ENCODE measurements at places on chromosomes 4 and X. TPM values are rescaled to one million over a fixed set of nuclear protein-coding genes. Genes with fewer than 3 reads are reported as not detected.

The KLB gene
- 0.64 TPM for total RNA-seq

The ETDB gene
- total RNA-seq = not detected

The FRMD7 gene
- total RNA-seq = not detected

DNA sequence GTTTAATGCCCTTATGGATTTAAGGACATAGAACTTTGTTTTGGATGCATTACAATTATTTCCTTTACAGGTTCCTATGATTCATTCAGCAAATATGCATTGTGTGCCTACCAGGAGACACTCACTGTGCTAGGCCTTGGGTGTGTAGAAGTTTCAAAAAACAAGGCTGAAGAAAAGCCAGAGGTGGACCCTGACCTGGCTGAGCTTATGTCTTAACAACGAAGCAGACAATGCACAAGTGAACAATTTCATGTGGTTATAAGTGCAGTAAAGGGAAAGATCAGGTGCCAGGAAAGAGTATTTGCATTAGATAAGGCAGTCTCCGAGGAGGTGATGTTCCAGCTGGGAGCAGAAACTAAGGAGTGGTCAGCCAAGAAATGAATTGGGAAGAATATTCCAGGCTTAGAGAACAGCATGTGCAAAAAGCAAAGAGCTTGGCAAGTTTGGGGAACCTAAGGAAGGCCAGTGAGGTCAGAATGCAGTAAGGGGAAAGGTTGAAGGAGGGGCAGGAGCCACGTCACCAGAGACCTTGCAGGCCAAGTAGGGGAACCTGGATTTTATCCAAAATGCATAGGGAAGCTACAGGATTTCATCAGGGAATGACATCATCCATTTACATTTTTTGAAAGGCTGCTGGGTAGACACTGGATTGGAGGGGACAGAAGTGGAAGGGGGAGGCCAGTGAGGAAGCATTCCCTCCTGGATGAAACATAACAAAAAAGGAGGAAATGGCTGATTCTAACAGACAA is 193.6 kb downstream of the SOWAHB start:
- no peak for DNase-seq
- no peak overlapping the region for H3K4me3 ChIP-seq
- H3K27me3 ChIP-seq = no peaks in the 10 kb centered on the region

GRCh38 chr4:11847167-11847566 is 418.5 kb upstream of the HS3ST1 start:
- H3K4me1 ChIP-seq = no peaks in the 10 kb centered on the region
- H3K36me3 ChIP-seq = no peaks in the 10 kb centered on the region
- no peak overlapping the region for H3K27ac ChIP-seq
- no peak overlapping the region for H3K4me3 ChIP-seq
- DNase-seq = no peak

GRCh38 chrX:106702636-106703035 is 23.9 kb upstream of the RNF128 start:
- DNase-seq = no peak
- H3K4me1 ChIP-seq = no peaks in the 10 kb centered on the region

DNA sequence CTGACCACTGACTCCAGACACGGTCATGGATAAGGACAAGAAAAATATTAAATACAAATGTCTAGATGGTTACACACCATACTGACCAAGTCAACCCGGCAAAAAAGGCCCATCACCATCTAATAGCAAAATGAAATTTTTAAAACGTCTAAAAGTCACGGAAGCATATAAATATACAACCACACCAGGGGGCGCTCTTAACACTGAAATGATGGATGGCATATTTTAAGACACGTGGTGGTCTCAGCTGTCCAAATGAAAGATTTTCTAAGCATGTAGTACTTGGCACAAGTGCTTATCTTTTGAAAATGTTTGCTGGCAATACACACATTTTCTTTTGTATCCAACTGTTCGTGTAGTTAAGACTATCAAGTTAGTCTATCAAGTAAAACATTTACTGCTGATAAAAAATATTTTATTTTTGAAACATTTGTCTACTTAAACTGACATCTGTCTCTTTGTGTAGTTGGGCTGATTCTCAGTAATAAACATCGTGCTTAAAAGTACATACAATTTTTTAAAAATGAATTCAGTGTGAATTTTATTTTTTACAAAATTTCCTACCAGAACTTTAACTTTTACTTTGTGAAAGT is 64.6 kb downstream of the COX7B2 start:
- H3K4me3 ChIP-seq = no peak overlapping the region
- no peaks in the 10 kb centered on the region for H3K27me3 ChIP-seq
- no peaks in the 10 kb centered on the region for H3K4me1 ChIP-seq
- no peaks in the 10 kb centered on the region for H3K36me3 ChIP-seq
- no peak overlapping the region for H3K27ac ChIP-seq

DNA sequence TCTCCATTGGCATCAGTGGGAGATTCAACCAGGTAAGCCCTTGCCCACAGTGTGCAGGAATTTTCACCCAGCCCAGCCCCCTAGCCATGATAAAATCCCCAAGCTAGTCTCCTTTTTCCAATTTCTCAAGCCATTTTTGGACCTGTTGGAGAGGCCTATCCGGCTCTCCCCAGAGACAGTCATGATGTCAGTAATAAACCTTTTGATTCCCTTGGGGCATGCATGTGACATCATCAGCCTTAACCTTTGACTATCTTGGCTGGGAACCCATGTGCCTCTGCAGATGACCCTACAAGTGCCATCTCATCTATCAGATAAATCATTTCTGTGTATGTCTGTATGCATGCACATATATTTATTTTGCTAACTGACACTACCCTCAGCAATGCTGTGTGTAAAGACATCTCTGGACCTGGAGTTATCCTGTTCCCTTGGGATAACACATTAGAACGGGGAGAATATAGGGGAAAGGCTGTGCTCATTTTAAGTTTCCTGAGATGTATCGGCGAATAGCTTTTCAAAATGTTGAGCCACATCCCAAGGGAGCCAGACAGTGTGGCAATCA is 51.0 kb downstream of the CYTL1 start:
- H3K27me3 ChIP-seq = no peaks in the 10 kb centered on the region
- peaks cover 3% of the 10 kb centered on the region for H3K4me1 ChIP-seq
- DNase-seq = no peak
- no peak overlapping the region for H3K27ac ChIP-seq
- H3K4me3 ChIP-seq = no peak overlapping the region

DNA sequence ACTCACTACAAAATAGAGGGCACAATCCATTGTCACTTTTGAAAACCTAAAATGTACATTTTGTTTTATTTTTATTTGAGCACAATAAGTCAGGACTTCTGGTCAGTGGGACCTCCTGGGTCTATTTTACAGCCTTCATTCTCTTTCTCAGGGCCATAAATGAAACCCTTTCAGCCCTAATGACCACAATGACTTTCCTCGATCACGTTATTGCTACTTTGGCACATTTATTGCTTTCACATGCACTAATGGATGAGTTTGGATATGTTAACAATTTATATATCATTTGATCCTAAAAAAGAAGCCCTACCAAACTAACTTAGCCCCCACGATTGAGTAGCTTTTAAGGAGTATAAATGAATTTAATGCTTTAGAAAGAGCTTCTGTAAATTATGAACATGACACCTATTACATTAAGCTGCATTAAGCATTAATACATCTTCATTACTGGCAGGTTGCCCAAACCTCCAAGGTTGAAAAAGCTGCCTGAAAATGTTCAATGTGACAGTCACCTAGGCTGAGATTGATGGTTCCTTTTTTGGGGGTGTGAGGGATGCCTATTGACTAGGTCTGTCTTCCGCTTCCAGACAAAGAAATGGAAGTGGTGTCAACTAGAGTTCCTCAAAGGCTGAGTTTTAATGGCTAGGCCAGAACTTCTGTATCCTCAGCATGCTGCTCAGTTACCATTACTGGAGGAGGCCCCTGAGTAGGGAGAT is 296.4 kb downstream of the GPAT3 start:
- no peaks in the 10 kb centered on the region for H3K36me3 ChIP-seq
- H3K4me3 ChIP-seq = no peak overlapping the region
- H3K4me1 ChIP-seq = no peaks in the 10 kb centered on the region
- DNase-seq = no peak

DNA sequence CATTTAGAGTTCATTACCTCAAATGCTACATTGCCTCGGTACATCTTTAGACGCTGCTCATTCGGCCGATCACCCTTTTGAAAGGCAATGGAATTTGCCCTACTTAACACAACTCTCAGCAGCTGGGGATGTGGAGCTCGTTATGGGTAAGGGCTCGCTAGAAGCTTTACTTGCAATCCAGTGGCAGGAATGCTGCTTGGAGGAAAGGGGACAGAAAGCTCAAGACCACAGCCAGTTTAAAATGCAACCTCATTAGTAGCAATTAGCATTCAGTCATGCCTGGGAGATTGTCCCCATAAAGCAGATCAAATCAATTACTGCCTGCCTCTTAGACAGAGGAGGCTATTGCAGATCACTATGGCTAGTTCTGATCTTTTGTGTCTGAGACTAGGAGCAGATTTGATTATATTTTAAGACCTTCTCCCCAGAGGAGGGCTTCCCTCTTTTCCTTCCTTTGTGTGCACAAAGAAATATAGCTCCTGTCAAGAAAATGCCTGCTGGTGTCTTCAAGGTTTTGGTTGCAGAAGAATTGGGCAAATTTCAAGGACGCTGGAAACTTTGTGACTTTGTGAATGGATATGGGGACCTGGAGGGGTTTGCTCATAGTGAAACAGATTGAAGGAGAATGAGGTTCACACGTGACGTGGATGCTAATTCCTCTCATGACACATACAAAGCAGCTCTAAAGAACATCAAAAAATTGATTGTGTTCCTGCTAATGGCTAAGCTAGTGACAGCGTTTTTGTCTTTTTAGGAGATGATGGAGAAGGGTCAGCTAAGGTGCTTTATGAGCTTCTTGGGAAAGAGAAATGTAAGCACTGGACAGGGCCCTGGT is 237.5 kb upstream of the GLRA2 start:
- no peaks in the 10 kb centered on the region for H3K4me1 ChIP-seq
- H3K4me3 ChIP-seq = no peak overlapping the region
- no peaks in the 10 kb centered on the region for H3K36me3 ChIP-seq
- no peak overlapping the region for H3K27ac ChIP-seq
- no peaks in the 10 kb centered on the region for H3K27me3 ChIP-seq
- DNase-seq = no peak

DNA sequence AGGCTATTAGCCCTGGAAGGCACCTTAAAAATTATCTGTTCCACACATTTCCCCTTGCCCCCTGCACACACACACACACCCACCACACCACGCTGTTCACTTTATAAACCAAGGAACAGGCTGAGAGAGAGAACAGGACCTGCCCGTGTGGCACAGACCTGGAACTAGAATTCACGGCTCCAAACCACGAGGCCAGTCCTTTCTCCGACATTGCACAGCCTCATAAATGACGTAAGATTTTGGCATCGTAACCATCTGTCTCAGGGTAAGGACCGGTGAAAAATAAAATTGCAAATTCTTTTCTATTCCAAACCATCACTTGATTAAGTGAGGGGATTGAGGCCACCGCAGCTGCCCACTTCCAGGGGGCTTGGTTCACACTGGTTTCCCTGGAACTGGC is 330.3 kb downstream of the BCOR start:
- H3K4me3 ChIP-seq = no peak overlapping the region
- no peaks in the 10 kb centered on the region for H3K27me3 ChIP-seq
- DNase-seq = no peak
- H3K4me1 ChIP-seq = no peaks in the 10 kb centered on the region
- no peaks in the 10 kb centered on the region for H3K36me3 ChIP-seq

DNA sequence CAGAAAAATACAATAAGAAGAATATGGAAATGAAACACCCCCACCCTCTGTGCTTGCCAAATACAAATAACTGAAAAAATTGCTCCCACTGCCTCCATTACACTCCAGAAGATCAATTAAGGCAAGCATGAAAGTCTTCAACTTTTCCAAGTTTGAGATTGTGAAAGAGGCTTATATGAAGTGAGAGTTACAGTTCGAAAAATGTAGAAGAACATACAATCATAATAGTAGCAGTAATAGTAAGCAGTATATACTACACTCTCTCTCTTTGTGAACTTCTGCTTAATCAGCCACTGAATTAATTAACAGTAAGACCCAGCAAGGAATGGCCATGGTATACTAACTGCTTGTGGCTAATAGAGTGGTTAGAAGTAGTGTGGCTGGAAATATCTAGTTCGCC is 923.2 kb downstream of the RPA4 start:
- no peak overlapping the region for H3K4me3 ChIP-seq
- H3K27me3 ChIP-seq = no peaks in the 10 kb centered on the region
- H3K36me3 ChIP-seq = no peaks in the 10 kb centered on the region
- no peak overlapping the region for H3K27ac ChIP-seq
- DNase-seq = no peak
- H3K4me1 ChIP-seq = no peaks in the 10 kb centered on the region

GRCh38 chr4:25128671-25129070 is 31.6 kb downstream of the SEPSECS start:
- peaks cover 16% of the 10 kb centered on the region for H3K36me3 ChIP-seq
- no peak for DNase-seq
- H3K27ac ChIP-seq = no peak overlapping the region
- H3K4me3 ChIP-seq = no peak overlapping the region
- no peaks in the 10 kb centered on the region for H3K4me1 ChIP-seq
- no peaks in the 10 kb centered on the region for H3K27me3 ChIP-seq

DNA sequence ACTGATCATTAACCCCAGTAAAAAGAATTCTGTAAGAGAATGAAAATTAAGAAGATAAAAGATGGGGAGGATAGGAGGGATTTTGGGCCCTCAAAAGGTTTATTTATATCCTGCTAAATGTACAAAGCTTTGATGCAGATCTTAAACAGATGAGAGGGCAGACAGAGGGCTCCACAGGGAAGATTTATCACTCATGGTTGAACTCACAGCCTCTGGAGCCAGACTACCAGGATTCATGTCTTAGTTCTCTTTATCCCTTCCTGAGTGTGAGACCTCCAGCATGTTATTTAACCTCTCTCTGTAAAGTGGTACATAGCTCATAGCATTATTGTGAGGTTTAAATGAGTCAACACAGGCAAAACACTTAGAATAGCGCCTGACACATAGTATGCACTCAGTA is 74.4 kb downstream of the SOWAHB start:
- no peak overlapping the region for H3K4me3 ChIP-seq
- DNase-seq = no peak
- no peak overlapping the region for H3K27ac ChIP-seq
- H3K27me3 ChIP-seq = no peaks in the 10 kb centered on the region
- no peaks in the 10 kb centered on the region for H3K4me1 ChIP-seq

DNA sequence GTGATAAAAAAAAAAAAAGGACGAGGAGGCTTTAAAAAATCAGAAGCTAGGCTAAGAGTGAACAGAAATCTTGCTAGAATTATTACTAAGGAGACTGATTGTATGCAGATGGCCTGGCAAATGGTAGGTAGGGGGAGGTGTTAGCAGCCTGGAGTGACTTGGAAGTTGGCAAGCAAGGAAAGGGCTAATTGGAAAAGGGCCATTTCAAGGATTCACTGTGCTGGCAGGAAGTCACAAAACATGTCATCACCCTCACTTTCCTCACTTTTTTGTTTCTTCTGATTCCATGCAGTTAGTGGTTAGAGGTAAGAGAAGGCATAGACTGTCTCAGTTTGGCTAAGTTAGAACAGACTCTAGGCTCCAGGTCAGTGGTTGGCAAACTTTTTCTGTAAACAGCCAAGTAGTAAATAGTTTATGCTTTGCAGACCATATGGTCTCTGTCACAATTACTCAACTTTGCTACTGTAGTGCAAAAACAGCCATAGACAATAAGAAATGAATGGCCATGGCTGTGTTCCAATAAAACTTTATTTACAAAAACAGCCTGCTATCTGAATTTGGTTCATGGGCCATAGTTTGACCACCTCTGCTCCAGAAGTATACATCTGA is 646.5 kb upstream of the ACTRT1 start:
- no peaks in the 10 kb centered on the region for H3K4me1 ChIP-seq
- no peak overlapping the region for H3K27ac ChIP-seq
- no peaks in the 10 kb centered on the region for H3K27me3 ChIP-seq
- DNase-seq = no peak
- no peak overlapping the region for H3K4me3 ChIP-seq

GRCh38 chrX:45068569-45068968 is 132.1 kb downstream of the DIPK2B start:
- H3K27ac ChIP-seq = no peak overlapping the region
- DNase-seq = no peak
- no peak overlapping the region for H3K4me3 ChIP-seq
- no peaks in the 10 kb centered on the region for H3K4me1 ChIP-seq
- H3K36me3 ChIP-seq = peaks cover 9% of the 10 kb centered on the region
- no peaks in the 10 kb centered on the region for H3K27me3 ChIP-seq

Data from suprapubic skin (tissue), 4 donors.